ENCODE measurements at places on chromosomes 6 and 20.

GRCh38 chr6:150967910-150968309, 102.4 kb downstream of the MTHFD1L start:
- no peak for DNase-seq

- no peak for DNase-seq
These were observed 62.3 kb downstream of the TRMT6 start for GRCh38 chr20:5888041-5888440.

DNA sequence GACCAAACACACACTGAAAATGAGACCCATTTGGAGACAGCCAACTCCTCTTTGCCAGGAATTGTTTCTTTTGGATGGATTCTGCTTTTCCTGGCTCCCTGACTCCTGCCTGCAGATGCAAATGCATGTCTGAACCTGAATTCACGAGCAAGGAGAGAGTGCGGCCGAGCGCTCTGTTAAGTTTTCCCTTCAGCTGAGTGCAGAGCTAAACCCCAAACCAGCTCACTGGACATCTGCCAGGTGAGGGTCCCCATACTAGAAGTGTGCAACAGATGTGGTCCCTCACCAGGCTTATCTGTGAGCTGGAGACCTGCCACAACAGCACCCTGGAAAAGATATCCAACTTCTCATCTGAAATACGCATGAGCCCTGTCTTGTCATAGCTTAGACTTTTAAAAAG, 59.0 kb downstream of the CD164 start:
- DNase-seq, result no peak

- no peak for DNase-seq
These were observed at the start of gene BEND3 for GRCh38 chr6:107114926-107115694. BEND3 (minus strand) TSS chr6:107115515; CDS start chr6:107099285, 16,230 bp downstream.

GRCh38 chr6:7911345-7911725, 747 bp upstream of the TXNDC5 start:
- DNase-seq, result no peak

DNA sequence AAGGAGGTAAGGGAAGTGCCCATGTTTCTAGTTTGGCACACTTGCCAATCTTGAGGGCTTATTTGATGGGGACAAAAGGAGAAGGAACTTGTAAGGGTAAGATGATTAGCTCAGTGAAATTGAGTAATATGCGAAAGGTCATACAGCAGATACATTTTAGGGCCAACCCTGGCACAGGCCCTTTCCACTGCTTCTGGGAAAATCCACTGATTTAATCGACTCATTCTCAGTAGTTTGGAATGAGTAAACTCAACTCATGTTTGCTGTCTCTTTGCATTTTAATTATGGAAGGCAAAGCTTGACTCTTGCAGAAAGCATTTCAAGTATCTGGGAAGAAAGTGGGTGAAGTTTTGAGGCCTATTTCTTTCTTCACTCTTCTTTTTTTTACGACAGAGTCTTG, 20.0 kb downstream of the PHF20 start:
- DNase-seq, result no peak

GRCh38 chr6:160398674-160399271, 50.6 kb downstream of the SLC22A3 start:
- no peak for DNase-seq

- DNase-seq, result no peak
These were observed 143.5 kb downstream of the PDE7B start for GRCh38 chr6:135994857-135995544.

GRCh38 chr6:149942461-149942829, 631 bp downstream of the ULBP2 start:
- DNase-seq, result no peak
